ENCODE measurements at places on chromosomes 6 and 20. TPM values are rescaled to one million over a fixed set of nuclear protein-coding genes. Genes with fewer than 3 reads are reported as not detected.

- no peak overlapping the region for H3K27ac ChIP-seq
- H3K4me1 ChIP-seq: no peaks in the 10 kb centered on the region
- H3K4me3 ChIP-seq: no peak overlapping the region
These were observed 8.0 kb upstream of the STX7 start for GRCh38 chr6:132520953-132521352.

Gene PPARD
- total RNA-seq: 6.1 TPM

DNA sequence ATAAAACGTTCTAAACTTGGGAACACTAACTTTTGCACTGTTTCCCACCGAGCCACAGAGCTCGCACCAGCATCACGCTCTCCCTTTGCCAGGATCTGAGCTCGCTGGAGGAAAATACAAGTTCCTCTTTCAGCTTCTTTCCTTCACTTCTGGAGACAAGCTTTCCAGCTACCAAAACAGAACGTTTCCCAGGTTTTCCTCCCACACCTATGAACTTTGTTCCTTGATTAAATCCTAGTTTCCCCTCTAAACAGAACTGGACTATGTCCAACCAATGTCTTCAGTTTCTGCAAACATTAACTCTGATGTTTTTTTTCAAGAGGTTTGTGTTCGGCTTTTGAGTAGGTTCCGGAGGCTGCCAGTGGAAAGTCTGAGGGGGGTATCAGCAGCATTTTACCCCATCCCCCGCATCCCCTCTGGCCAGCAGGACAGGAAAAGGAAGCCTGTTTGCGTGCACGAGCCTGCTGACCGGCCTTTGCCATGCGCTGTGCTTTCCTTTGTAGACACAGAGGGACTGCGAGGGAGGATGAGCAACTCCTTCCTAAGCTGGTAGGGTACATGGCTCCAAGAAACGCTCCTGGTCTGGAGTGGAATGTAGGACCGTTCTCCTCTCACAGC, 135.5 kb downstream of the LY86 start:
- peak overlapping the region; percentile 93 for H3K27ac ChIP-seq
- H3K36me3 ChIP-seq: no peaks in the 10 kb centered on the region
- H3K4me1 ChIP-seq: peaks cover 25% of the 10 kb centered on the region
- DNase-seq: peak; percentile 72
- no peak overlapping the region for H3K4me3 ChIP-seq

GRCh38 chr6:5968817-5969734, 37.6 kb downstream of the NRN1 start:
- no peak for DNase-seq
- H3K27me3 ChIP-seq: no peaks in the 10 kb centered on the region
- no peaks in the 10 kb centered on the region for H3K36me3 ChIP-seq
- no peak overlapping the region for H3K27ac ChIP-seq
- H3K4me1 ChIP-seq: no peaks in the 10 kb centered on the region

Gene SLC26A8
- 0.33 TPM for total RNA-seq

DNA sequence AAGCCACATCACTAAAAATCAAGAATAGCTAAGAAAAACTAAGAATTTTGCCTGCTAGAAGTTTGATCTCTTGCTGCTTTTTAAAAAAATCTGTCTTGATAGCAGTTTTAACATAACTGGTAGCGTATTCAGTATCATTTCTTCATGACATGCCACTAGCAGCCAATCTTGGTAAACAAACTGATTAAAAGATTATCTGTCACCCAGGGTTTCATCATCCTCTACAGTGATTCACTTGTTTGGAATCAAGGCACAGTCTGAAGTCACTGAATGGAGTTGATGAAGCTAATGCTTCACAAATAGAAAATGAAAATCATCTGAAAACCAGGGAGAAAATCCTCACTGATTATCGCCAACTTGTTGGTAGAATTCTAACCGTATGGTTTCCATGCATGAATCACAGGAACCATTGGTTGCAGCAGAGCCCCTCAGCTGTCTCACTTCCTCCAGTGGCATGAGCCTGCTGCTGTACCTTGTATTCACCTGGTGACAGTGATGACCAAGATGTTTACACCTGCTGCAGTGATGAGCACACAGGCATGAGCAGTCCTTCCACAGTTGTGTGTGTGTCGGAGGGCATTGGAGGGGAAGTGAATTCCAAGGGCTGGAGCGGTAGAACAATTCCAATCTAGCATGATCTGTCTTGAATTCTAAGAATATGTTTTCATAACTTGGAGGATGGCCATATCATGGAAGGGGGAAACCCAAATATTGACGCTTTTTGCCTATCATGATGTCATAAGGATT, 275.0 kb downstream of the KHDC1L start:
- H3K27ac ChIP-seq: no peak overlapping the region
- H3K27me3 ChIP-seq: no peaks in the 10 kb centered on the region
- DNase-seq: no peak

All from right lobe of liver (tissue), 6 donors.